ENCODE measurements at places on chromosomes 16 and 17.

- DNase-seq: no peak
Observed at GRCh38 chr17:46027976-46028325, 28.9 kb downstream of the STH start.

- no peak for DNase-seq
Observed at GRCh38 chr16:48637039-48637438, 27.1 kb upstream of the N4BP1 start.

- no peak for DNase-seq
Observed at GRCh38 chr16:3881499-3881990, 1.0 kb upstream of the CREBBP start.

DNA sequence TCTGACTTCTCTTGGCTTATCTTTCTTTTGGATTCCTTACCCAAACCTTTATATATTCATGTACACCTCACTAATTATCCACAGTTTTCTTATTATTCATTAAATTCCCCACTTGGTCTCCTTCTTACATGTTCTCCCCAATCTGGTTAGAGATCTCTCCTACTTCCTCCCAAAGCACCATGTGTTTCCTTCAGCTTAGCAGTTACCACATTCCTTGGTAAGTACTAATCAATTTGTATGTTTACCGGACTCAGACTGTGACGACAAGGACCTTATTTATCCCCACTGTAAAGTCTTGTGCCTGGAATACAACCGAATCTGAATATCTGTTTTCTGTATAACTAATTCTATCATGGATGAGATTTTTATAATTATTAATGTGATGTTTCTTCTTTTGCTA lies 389.5 kb downstream of the KCNJ2 start:
- no peak for DNase-seq

DNA sequence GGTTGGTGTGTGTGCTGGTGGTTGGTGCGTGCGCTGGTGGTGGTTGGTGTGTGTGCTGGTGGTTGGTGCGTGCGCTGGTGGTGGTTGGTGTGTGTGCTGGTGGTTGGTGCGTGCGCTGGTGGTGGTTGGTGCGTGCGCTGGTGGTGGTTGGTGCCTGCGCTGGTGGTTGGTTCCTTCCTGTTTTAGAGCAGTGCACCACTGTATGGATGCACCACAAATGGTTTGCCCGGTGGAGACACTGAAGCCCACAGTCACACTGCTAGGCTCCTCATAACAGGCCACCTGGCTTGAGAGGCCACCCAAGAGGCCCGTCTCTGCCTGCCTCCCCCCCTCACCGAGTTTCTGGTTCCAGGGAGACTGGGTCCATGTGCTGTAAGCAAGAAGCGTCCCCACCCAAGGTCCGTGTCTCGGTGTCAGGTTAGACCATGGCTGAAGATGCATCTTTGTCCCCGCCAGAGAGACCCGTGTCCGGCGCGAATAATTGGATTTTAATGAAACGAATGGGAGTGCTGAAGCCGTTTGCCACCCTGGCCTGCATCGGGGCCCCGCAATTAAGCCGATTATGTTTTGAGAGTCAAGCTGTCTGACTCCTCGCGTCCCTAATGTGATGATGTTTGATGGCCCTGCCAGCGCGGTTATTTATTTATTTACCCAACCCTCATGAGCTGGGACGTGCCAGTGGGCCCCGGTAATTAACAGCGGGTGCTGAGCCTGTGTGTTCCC lies 161.3 kb upstream of the GSE1 start:
- no peak for DNase-seq

DNA sequence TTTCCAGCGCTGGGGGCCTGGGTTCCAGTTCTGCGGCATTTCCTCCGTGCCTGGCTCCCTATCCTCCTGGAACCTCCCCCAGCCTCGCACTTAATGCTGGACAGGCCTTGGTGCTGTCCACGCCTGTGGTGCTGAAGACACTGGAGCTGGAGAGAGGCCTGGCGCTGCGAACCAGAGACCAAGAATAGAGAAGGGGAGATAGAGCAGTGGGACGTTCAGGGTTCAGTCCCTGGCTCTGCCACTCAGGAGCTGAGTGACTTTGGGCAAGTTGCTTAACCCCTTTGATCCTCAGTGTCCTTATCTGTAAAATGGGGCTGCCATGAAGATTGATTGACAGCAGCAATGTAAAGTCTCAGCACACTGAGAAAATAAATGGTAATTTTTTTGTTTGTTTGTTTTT lies 11.9 kb downstream of the SBK1 start:
- DNase-seq: no peak

GRCh38 chr16:84999857-85000480 lies 11.4 kb downstream of the ZDHHC7 start:
- DNase-seq: no peak

GRCh38 chr17:38789185-38789584 lies 10.2 kb downstream of the PIP4K2B start:
- DNase-seq: no peak

DNA sequence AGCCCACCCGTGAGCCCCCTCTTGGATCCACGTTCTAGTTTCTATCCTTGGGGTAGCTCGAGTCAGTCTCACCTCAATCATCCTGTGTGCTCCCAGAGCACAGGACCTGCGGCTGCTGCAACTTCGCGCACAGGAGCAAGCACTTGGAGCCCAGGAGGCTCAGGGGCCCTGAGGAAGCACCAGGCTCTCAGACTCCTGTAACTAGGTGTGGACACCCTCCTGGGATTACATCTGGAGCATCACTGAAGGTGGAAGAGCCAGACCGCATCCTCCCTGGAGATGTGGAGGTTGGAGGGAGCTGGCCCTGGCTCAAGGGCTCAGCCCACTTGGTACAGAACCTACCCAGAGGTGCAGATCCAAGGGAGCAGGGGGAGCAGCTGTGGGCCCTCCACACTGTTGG lies 2.7 kb downstream of the HBQ1 start:
- DNase-seq: no peak

DNA sequence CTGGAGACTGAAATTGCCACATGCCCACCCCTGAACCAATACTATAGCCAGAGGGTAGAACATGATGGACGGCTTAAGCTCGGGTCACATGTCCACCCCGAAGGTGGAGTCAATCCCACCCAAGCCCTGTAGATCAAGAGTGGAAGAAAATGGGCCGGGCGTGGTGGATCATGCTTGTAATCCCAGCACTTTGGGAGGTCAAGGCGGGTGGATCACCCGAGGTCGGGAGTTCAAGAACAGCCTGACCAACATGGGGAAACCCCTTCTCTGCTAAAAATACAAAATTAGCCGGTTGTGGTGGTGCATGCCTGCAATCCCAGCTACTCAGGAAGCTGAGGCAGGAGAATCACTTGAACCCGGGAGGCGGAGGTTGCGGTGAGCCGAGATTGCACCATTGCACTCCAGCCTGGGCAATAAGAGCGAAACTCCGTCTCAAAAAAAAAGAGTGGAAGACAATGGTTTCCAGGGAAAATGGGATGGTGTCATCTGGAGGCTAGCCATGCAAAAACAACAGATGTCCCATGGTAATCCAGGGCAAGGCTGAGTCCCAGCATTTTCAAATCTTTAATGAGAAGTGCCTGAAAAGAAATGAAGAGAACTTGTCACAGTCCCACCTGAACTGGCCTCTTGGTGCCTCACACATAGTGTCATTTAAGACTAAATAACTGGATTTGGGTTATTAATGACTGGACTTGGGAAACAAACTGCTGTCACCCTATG lies 30.1 kb downstream of the CD300LF start:
- no peak for DNase-seq

DNA sequence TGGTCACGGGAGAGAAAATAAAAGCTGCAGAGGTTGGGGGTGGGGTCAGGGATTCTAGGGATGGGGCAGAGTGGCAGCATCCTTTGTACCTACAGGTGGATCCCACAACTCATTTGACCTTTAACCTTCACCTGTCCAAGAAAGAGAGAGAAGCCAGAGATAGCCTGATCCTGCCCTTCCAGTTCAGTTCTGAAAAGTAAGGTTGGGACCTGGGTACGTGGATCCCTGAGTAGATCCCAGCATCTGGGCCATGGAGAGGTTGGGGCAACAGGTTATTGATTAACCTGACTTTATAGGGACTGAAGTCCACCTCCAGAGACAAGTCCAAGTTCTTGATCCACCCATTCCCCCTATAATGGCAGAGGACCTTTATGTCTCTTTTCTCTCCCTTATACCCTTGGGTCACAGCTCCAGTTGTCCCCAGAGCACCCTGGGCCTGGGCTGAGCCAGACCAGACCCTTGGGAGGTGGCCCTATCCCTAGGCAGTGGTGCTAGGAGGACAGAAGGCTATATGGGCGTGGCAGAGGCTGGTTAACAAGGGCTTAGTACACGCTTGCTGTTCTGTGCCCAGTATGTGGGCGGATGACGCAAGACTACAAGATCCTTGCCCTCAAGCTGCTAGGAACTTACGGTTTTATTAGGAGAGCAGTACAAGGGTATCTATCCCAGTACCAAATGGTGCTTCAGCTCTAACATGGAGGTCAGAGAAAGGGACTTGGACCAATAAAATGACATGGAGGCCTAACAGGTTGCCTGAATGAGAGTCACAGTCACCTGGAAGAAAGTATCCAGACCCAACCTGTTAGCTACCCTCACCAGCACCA lies 3.3 kb downstream of the CLDN7 start:
- no peak for DNase-seq

GRCh38 chr17:41167561-41167960 lies 460 bp downstream of the KRTAP4-3 start:
- no peak for DNase-seq

- DNase-seq: no peak
Observed at GRCh38 chr16:88407042-88407420, 24.3 kb downstream of the ZNF469 start.

DNA sequence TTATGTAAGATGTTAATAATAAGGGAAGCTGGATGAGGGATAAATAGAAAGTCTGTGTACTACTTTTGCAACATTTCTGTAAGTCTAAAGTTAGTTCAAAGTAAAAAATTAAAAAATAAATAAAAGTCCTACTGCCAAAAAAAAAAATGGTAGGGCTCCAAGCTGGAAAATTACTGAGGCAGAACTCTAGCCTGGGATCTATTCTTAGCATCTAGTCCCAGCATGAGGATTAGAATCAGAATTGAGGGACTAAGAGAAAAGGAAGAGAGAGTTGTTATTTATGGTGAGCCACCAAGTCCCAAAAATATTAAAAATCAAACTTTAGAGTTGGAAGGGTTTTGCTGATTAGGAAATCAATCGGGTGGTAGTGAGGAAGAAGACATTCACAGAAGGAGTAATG lies 110.3 kb downstream of the CYB561 start:
- DNase-seq: no peak

- no peak for DNase-seq
Observed at GRCh38 chr16:88941913-88942909, 34.8 kb downstream of the CBFA2T3 start.

GRCh38 chr17:55734128-55734781 lies 11.6 kb upstream of the TMEM100 start:
- no peak for DNase-seq

GRCh38 chr16:53792161-53792951 lies 88.4 kb downstream of the FTO start:
- DNase-seq: no peak

GRCh38 chr17:31738488-31738887 lies 120.6 kb downstream of the COPRS start:
- DNase-seq: no peak

- no peak for DNase-seq
Observed at GRCh38 chr17:74197801-74198200, 5.7 kb upstream of the RPL38 start.

GRCh38 chr16:21167929-21168602 lies 9.6 kb downstream of the LDAF1 start:
- DNase-seq: no peak

DNA sequence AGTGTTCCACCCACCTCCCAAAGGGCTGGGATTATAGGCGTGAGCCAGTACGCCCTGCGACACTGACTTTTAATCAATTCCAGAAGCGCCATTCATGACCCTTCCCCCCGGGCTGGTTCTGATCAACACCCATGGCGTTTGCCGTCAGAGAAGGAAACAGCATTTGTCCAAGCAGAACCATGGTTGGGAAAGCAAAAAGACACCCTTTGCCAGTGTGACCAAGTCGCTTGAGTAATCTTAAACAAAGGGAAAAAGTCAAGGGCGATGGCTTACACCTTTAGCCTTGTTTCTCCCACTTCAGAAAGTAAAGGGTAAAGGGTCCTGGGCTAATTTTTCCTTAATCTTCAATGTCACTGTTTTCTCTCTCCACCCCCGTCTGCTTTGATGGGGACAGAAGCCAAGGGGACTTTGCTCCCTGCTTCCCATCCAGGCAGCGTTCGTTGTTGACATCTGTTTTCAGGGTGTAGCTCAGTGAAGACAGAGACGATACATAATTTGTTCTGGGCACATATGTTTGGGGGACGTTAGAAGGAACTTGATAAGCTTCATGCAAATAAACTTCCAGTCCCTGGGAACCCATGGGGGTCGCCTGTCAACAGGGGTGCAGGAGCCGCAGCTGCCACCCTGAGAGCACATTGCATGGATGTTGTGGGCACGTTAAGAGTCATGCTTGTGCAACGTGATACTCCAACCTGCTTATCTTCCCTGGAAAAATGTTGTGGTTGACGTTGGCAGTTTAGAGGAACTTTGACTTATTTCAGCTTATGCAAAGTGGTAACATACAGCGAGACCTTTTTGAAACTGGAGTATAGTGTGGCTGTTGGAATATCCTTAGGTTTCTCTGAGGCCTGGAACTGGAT lies 50.6 kb upstream of the TANGO6 start:
- DNase-seq: no peak

DNA sequence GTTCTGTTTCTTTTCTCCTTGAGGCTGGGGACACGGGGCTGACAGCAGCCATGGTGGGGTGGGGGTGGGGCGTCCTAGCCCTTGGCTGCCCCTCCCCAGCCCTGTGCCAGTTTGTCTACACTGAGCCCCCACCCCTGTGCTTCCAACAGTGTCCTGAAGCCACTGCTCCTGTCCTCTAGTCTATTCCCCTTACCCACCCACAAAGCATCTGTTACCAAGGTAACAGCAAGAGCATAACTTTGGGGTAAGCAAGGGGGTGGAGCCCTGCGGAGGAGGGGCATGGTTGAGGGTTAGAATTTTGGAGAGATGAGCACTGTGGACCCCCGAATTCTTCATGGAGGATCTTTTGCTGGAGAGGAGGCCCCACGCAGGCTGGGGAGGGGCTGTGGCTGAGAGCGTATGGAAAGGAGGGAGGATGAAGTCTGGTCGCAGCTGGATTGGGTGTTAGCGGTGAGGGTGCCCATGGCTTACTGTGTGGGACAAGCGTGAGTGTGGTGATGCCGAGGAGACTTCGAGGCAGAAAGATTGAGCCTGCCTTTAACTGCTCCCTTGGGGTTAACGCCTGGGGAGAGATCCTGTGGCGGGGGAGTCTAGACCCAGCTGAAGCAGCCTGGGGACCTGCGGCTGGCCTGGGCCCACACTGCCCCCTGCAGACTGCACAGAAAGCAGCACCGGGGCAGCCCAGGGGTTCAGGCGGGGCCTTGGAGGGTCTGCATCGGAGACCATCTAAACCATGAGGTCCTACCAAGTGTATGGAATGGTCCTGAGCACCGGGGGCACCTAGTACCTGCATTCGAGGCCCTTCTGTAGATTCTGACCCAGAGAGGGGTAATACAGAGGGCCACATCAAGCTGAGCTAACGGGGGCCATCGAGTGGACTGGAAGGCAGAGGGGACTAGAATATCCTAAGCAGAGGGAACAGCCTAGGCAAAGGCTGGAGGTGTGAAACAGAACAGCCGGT lies 6.1 kb upstream of the STAC2 start:
- peak; percentile 27 for DNase-seq

Data from T1000 (cell line).